Stimulated activated CD8-positive, alpha-beta memory T cell treated with anti-CD3 and anti-CD28 coated beads, Interleukin-15, amount 100 ng/mL, for 4 hours (primary cell): ENCODE measurements at places on chromosomes 4 and X.

DNA sequence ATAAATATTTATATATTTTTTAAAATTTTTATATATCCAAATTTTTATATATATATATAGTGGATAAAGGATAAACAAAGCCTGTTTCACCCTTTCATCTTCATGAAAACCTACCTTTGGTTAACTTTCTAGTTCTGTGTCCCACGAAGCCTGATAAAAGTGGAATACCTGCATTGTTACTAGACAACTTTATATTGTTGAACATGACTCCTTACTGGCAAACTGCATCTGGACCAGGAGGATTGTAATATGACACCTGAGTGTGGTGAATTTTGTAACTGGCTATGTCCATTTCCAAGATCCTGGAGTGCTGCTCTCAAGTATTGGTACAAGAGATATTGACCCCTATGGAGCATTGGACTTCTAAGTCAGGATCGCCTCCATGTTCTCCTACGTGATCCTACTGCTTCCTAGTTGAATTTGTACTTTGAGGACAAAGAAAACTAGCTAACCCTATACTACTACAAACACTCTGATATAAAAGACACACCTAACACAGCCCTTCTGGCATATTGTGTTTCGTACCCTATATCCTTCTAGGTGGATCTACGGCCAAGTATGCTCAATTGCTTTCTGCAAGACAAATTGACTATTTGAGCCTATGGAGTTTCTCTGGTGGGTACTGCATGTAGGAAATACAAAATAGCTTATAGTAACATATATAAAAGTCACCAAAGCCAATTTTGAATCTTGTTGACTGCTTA lies 61.3 kb upstream of the PRRG1 start:
- DNase-seq = no peak

DNA sequence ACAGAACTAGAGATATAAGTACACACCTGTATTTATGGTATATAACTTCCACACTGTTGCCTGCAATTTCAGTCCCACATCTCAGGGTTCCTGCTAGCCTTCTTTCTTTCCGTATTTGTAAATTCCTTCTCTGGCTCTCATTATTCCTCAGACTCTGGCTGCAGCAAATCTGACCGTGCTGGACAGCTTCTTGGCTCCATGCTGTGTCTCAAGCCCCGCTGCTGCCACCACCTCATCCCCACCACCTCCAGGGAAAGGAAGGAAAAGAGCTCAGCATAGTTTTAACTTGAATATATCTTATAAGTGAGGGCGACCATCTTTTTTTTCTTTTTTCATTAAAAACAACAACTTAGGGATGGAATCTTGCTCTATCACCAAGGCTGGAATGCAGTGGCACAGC lies 155.6 kb upstream of the CXCL13 start:
- no peak for DNase-seq

GRCh38 chr4:165058666-165059065 lies 5.0 kb downstream of the TRIM75 start:
- no peak for DNase-seq

DNA sequence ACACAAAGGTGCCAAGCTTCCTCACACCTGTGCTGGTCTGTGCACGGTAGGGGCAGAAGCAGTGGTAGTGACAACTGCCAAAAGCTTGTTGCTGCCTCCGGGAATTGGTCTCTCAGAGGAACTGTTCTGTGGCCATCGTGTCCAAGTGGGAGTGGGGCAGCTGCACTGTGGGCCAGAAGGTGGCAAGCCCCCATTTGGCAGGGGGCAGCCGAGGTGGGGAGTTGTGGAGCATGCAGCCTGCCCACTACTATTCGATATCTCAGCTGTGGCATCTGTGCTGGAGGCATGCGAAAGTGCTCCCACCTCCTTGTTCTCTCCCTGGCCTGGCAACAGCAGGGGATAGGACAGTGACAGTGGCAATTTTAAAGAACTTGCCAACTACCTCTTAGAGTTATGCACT lies 192.8 kb downstream of the TBX22 start:
- DNase-seq = no peak

- no peak for DNase-seq
Observed at GRCh38 chr4:183659872-183660242, 764 bp downstream of the TRAPPC11 start.

GRCh38 chr4:121062521-121062920 lies 9.8 kb downstream of the NDNF start:
- DNase-seq = no peak

- no peak for DNase-seq
Observed at GRCh38 chr4:1593458-1593857, 90.7 kb downstream of the FAM53A start.

GRCh38 chr4:174084542-174084941 lies 198.9 kb downstream of the FBXO8 start:
- DNase-seq = no peak

GRCh38 chrX:112163906-112164305 lies 81.3 kb upstream of the TRPC5 start:
- no peak for DNase-seq

DNA sequence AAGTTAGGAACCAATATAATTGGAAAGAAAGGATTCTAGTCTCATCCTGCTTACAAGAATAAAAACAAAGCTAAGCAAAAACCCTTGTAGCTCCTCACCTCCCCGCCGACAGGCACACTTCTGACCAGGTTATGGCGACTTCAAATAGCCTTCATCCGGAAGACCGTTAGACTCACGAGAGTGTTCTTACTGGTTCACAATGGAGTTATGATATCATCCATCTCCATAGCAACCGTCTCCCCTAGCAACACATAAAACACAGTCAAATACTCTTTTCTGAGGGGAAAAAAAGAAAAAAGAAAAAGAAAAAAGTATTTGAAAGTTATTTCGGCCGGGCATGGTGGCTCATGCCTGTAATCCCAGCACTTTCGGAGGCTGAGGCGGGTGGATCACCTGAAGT lies at the start of gene IL13RA2:
IL13RA2 (minus strand) TSS at position 162 of the 400 bp plus-strand sequence. CDS start 347 bp downstream, outside the sequence.
- DNase-seq = no peak

GRCh38 chr4:110970642-110971041 lies 347.8 kb upstream of the PITX2 start:
- no peak for DNase-seq

GRCh38 chrX:120087289-120088017 lies 10.0 kb upstream of the RHOXF2B start:
- DNase-seq = no peak

- no peak for DNase-seq
Observed at GRCh38 chrX:46710425-46710824, 48.5 kb downstream of the SLC9A7 start.

- no peak for DNase-seq
Observed at GRCh38 chr4:132662456-132662855, 486.6 kb upstream of the PCDH10 start.

- DNase-seq = no peak
Observed at GRCh38 chr4:55435141-55435841, 39.5 kb downstream of the TMEM165 start.
